ENCODE measurements at places on chromosomes 5 and 9.

- no peak for DNase-seq
Measured at GRCh38 chr9:121075251-121076036, 689 bp downstream of the CNTRL start.

DNA sequence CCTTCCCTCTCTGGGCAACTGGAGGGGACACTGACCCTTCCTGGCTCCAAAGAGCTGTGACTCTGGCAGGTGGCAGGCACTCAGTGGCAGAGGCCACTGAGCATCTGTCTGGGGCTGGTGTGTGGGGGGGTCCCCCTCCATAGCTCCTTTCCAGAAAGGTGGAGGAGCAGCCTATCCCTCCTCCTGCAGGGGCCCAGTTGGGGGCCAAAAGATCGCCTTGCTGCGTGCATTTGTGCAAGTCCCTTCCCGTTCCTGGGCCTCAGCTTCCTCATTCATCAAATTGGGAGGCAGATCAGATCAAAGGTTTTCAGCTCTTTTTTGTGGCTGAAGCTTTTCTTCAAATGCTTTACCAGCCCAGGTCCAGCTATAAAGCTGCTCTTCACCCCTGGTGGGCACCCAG lies 77.7 kb downstream of the NTNG2 start:
- no peak for DNase-seq

DNA sequence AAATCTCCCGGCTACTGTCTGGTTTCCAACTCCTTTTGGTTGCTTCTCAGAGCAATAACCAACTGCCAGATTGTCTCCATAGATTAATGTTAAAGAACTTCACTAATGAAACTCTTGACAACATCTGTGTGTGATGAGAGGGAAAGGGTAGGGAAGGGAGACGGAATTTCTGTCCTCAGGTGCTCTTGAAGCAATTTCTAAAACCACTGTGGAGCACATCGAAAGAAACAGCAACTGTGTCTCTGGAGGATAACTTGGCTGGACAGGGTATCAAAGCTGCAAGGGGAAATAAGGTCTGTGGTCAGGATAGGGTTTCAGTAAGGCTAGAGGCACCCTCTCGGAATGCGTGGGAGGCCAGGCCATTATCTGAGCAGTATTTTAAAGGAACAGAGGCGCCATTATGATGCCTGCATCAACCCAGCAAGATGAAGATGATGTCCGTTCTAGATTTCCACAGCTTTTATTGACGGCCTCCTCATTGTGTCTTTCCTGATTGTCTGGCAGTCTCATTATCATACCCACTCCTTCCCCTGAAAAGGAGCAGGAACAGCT lies 76.6 kb downstream of the RORB start:
- DNase-seq, result no peak

- no peak for DNase-seq
Measured at GRCh38 chr9:108759399-108759798, 96.4 kb downstream of the ACTL7B start.
